Activated naive CD8-positive, alpha-beta T cell treated with anti-CD3 and anti-CD28 coated beads, Interleukin-2, amount 10 ng/mL, durations not matched to agents 7 days and 5 days (primary cell): ENCODE measurements at places on chromosomes 2 and 18. TPM values are rescaled to one million over a fixed set of nuclear protein-coding genes. Genes with fewer than 3 reads are reported as not detected.

The PRKAG3 gene
- total RNA-seq: not detected

The ASXL2 gene
- total RNA-seq: 47.9 TPM

The KCNE4 gene
- not detected for total RNA-seq

The CYP1B1 gene
- 8.6 TPM for total RNA-seq

The OBSL1 gene
- total RNA-seq: not detected

The MYO5B gene
- not detected for total RNA-seq

The ABCG8 gene
- total RNA-seq: not detected

The SH2D6 gene
- total RNA-seq: 0.94 TPM

The HOXD10 gene
- total RNA-seq: not detected

The INPP5D gene
- 135 TPM for total RNA-seq

The ANAPC1 gene
- 58.8 TPM for total RNA-seq

The LOXHD1 gene
- total RNA-seq: 0.39 TPM

The NEUROD1 gene
- total RNA-seq: not detected

The ELOA2 gene
- not detected for total RNA-seq

The USP37 gene
- total RNA-seq: 31.9 TPM

The HOXD11 gene
- not detected for total RNA-seq

The EMILIN1 gene
- 0.91 TPM for total RNA-seq

The VIT gene
- total RNA-seq: not detected

The SCN9A gene
- total RNA-seq: not detected

The GCKR gene
- not detected for total RNA-seq

The CASP10 gene
- 46.1 TPM for total RNA-seq

The BCL2 gene
- total RNA-seq: 121 TPM

The MRO gene
- not detected for total RNA-seq

The CD8B2 gene
- total RNA-seq: 7.3 TPM

The KCNIP3 gene
- not detected for total RNA-seq

The POTEJ gene
- not detected for total RNA-seq

The SH3RF3 gene
- total RNA-seq: 0.31 TPM

The PRSS56 gene
- not detected for total RNA-seq

The MEP1B gene
- not detected for total RNA-seq

The RELCH gene
- total RNA-seq: 42.9 TPM

The ARL4C gene
- total RNA-seq: 210 TPM

The SERPINB11 gene
- total RNA-seq: not detected

The IL37 gene
- total RNA-seq: not detected

The IL36B gene
- not detected for total RNA-seq

The ZSWIM2 gene
- total RNA-seq: not detected

The EFHD1 gene
- total RNA-seq: 7.6 TPM

The TMEM37 gene
- not detected for total RNA-seq

The VAPA gene
- 125 TPM for total RNA-seq

The IL1RL1 gene
- not detected for total RNA-seq

The TXNDC2 gene
- not detected for total RNA-seq

The SRD5A2 gene
- not detected for total RNA-seq

The CYRIA gene
- total RNA-seq: 2.1 TPM

The OSBPL1A gene
- total RNA-seq: 1.2 TPM

The TUBB8B gene
- not detected for total RNA-seq

The VWA3B gene
- total RNA-seq: not detected

The NCKAP5 gene
- not detected for total RNA-seq

The ATP8B1 gene
- total RNA-seq: not detected
